ENCODE measurements at places on chromosomes 1 and 21.

DNA sequence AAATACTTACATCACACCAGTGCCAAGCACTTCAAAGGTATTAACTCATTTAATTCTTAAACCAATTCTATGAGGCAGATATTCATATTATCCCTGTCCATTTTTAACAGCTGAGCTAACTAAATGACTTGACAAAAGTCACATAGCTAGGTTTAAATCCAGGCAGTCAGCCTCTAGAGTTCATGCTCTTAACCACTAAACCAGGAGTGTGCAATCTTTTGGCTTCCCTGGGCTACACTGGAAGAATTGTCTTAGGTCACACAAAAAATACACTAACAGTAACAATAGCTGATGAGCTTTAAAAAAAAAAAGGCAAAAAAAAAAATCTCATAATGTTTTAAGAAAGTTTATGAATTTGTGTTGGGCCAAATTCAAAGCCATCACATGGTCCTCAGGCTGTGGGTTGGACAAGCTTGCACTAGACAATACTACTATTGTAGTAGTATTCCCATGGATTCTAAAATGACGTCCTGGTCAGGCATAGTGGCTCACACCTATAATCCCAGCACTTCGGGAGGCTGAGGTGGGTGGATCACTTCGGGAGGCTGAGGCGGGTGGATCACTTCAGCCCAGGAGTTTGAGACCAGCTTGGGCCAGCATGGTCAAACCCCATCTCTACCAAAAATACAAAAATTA is 10.0 kb downstream of the UBR4 start:
- DNase-seq: no peak

GRCh38 chr1:199466961-199467360 is 560.5 kb upstream of the NR5A2 start:
- DNase-seq: no peak

DNA sequence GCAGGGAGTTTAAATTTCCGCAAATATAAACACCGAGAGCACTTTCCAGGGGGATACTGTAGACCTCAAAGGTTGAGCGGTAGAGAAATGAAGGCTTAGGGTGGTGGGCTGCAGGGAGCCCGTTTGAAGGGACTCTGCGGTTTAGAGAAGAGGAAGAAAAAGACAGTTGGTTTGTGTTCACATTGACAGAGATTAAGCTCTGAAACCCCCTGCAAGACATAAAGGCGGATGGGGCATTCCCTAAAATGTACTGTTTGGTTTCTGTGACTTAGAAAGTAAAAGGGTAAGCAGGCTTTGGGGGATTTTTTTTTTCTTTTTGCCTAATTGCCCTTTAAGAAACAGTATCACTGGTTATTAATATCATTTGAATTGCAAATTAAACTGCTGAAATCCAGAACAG is 1.3 kb downstream of the KAZN start:
- DNase-seq: no peak

DNA sequence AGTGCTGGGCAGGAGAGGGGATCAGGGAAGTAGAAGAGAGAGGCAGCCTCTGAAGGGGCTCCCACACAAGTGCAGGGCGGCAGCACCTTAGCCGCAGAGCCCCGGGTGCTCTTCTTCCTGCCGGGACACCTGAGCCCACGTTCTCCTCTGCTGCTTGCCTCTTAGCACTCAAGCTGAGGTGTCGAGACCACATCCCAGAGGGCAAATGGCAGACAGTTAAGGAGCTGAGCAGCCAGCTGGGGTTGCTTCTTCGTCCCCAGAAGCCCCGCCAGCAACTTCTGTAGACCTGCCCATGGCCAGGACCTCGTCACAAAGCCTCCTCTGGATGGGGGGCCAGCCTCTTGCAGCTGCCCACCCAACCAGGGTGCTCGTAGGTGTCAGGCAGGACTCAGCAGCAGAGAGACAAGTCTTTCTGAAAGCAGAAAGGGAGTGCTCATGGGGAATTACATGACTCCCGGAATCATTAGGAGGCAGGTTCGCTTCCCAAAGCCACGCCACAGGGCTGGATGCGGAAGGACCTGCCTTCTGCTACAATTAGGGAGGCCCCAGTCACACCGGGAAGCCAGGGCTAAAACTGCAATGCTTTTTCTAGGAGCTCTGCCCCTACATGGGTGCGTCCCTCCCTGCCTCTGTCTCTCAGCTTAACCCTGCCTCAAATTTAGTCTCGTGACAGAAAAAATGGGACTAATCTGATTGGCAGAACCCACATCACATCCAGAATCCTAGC is 141.4 kb upstream of the RAB4A start:
- no peak for DNase-seq

Measured in EH (cell line).